ENCODE measurements at places on chromosomes 5 and 9. TPM values are rescaled to one million over a fixed set of nuclear protein-coding genes. Genes with fewer than 3 reads are reported as not detected.

DNA sequence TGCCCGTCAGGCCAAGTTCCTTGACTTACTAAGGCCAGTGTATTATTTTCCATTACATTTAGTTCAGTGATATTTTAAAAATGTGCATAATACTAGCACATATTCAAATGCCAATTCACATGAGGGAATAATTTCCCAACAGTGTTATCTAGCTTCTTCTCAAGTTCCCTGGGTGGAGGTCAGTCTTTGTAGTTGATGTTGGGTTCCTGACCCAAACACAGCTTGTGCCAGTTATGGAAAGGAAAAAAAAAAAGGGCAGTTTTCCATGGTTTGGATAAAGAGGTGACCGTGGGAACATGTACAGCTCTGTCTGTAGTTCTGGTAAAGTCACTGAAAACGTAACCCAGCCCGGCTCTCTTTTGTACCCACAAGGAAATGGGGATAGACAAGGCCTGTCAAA lies 11.5 kb upstream of the PTPN3 start:
- no peak for DNase-seq

GRCh38 chr5:171316258-171317121 lies 7.4 kb downstream of the TLX3 start:
- no peak for DNase-seq

GRCh38 chr5:31884896-31885295 lies 246.0 kb downstream of the PDZD2 start:
- DNase-seq = no peak

- DNase-seq = no peak
Observed at GRCh38 chr5:61591859-61592258, 259.8 kb downstream of the ZSWIM6 start.

- DNase-seq = no peak
Observed at GRCh38 chr9:91966503-91966902, 16.5 kb upstream of the ROR2 start.

DNA sequence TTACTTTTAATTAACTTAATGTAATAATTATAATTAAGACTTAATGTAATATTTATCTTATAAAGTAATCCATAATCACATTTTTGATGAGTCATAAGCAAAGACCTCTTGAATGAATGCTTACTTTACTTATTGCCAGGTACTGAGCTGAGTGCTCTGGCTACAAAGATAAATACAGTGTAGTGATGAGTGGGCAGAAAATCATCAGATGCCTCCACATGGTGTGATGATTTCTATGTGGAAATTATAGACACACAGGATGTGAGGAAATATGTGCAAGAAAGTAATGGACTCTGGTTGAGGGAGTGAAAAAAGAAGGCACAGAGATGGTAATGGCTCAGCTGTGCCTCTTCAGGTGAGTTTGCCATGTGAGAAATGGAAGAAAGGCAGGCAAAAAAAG lies 422.6 kb upstream of the CD180 start:
- no peak for DNase-seq

DNA sequence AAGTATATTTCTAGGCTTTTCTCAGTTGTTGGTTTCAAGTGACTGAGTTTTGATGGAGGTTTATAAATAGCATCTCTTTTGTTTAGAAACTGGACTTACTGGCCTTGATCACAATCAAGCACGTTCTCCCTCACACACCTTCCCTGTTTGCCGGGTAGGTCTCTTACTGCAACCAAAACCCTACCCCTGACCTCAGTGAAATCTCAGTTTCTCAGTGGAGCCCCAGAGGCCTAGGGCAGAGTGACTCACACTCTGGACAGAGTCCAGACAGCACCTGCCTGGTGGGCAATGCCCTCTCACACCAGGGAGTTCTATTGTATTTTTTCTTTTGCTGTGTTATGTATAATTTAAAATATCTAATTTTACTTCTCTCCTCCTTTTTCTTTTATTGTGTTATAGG lies 48.4 kb upstream of the EPB41L4B start:
- no peak for DNase-seq

DNA sequence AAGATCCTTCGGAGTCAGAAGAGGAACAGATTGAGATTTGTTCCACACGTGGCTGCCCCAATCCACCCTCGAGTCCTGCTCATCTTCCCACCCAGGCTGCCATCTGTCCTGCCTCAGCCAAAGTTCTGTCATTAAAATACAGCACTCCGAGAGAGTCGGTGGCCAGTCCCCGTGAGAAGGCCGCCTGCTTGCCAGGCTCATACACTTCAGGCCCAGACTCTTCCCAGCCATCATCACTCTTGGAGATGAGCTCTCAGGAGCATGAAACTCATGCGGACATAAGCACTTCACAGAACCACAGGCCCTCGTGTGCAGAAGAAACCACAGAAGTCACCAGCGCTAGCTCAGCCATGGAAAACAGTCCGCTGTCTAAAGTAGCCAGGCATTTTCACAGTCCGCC lies 85.9 kb downstream of the GOLPH3 start:
- DNase-seq = no peak

DNA sequence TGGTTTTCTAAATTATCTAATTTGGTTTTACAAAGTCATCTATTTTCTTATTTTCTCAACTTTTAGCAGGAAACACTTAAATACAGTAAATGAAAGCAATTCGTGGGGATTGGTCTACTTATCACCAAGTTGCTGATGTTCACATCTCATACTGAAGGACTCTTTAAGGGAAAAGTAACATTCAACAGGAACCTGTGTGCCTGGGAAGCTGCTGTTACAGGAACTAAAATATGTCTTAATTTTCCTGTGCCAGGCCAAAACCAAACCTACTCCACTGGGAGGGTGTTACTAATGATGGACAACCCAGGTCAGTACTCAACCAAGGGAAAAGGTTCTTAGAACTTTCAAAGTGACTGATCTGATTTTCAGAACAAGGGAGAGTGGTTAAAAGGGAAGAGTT lies 5.3 kb downstream of the ISCA1 start:
- DNase-seq = no peak

DNA sequence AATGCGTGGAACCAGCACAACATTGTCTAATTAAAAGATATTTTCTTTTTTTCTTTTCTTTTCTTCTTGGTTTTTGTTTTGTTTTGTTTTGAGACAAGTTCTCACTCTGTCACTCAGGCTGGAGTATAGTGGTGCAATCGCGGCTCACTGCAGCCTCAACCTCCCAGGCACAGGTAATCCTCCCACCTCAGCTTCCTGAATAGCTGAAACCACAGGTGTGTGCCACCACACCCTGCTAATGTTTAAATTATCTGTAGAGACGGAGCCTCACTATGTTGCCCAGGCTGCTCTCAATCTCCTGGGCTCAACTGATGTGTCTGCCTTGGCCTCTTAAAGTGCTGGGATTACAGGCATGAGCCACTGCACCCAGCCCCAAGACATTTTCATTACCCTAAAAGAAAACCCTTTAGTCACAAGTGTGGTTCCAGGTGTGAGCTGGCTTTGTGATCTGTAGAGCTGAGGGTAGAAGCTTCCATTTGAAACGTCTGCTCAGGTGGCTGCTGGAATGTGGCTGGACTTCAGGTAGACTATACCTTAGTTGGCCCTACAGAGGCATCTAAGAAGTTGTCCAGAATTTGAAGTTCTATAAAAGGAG lies 19.1 kb upstream of the NEK6 start:
- DNase-seq = no peak

DNA sequence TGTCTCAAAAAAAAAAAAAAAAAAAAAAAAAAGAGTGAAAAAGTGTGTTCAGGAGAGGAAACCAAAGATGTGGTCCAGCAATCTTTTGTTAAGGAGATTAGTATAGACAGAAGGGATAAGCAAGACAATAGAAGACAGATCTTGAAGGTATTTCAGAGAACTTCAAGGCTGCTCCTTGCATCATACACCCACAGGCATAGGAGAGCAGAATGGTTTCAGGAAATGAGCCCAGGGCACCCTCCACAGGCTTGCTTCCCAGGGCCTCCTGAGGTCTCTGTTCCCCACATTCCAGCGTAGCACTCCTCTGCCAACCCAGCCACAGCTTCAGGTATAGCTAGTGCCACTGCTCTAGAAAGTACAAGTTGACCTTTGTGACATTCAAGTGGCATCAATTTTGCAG lies 65.8 kb downstream of the FSTL4 start:
- DNase-seq = no peak

GRCh38 chr9:112097712-112098688 lies 77.1 kb downstream of the SUSD1 start:
- DNase-seq = peak; percentile 61

Gene MRNIP
- total RNA-seq = 40.5 TPM

Gene SPAG8
- total RNA-seq = 6.4 TPM

Gene CCDC152
- 0.47 TPM for total RNA-seq

Gene CATSPER3
- total RNA-seq = 0.99 TPM

Gene TRIM36
- 0.62 TPM for total RNA-seq

Gene SLC12A7
- total RNA-seq = 77.0 TPM
